Kidney glomerular epithelial cell (primary cell): ENCODE measurements at places on chromosomes 5 and 9.

GRCh38 chr5:69492923-69493395 is 369 bp downstream of the OCLN start:
- no peak for DNase-seq

GRCh38 chr5:115440782-115441451 is 103.7 kb downstream of the FEM1C start:
- no peak for DNase-seq

DNA sequence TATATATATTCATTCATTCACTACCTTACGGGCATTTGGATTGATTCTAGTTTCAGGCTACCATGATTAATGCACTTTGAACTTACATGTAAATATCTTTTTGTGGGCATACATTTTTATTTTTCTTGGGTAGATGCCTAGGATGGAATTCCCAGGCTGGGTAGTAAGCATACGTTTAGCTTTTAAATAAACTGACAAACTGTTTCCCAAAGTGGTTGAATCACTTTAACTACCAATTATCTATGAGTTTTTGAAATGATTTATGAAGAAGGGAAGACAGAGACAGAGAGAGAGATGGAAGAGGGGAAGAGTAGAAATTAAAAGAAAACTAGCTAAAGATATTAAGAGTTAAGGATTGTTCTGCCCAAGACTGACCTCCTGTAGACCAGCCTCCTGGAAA is 612.6 kb downstream of the PSAT1 start:
- DNase-seq: no peak

GRCh38 chr5:141732417-141732816 is 50.4 kb upstream of the ARAP3 start:
- DNase-seq: no peak

- DNase-seq: no peak
Measured at GRCh38 chr9:109918339-109919163, 138.6 kb downstream of the PALM2AKAP2 start.

DNA sequence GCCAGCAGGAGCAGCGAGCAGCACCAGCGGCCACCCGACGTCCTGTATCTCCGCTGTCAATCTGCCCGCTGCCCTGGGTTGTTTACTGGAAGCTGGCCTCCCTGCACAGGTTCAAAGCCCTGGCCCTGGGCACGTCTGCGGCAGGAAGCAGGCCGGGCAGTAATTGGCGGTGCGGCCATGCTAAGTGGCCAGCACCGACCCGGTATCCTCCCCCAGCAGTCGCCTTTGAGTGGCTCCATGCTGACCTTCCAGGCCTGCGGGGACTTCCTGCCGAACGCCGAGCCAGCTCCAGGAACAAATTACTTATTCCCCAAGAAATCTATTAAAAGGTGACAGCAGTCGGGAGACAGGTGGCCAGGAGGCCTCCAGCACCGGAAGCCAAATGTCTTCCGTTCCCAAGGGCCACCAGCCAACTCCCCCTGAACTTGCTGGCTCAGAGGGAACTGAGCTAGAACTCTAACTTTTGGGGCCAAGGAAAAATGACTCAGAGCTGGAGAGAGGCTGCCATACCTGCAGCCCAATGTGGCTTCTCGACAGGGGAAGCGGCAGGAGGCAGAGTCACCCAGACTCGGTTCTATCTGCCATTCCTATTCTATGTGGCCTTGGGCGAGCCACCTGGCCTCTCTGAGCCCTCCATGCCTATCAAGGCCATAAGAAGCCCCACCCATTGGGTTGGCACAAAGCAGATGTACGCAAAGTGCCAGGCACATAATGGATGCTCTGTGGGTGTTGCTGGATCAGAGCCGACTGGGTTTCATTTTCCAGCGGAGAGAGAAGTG is 13.7 kb upstream of the PSMB7 start:
- no peak for DNase-seq

DNA sequence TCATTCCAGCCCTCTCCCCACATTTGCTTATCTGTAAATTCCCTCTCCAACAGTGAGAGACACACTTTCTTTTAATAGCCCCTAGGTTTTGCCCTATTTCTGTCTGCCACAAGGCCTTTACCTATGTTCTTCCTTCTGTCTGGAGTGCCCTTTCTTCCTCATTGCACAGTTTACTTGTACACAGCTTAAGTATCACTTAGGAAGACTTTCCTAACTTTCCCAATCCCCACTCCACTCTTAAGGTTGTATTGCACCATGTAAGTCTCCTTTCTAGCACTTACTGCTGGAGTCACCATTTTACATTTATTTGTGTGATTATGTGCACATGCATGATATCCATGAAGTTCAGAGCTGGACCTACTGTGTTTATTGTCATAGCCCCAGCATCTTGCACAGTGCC is 10.8 kb upstream of the CKMT2 start:
- DNase-seq: no peak

DNA sequence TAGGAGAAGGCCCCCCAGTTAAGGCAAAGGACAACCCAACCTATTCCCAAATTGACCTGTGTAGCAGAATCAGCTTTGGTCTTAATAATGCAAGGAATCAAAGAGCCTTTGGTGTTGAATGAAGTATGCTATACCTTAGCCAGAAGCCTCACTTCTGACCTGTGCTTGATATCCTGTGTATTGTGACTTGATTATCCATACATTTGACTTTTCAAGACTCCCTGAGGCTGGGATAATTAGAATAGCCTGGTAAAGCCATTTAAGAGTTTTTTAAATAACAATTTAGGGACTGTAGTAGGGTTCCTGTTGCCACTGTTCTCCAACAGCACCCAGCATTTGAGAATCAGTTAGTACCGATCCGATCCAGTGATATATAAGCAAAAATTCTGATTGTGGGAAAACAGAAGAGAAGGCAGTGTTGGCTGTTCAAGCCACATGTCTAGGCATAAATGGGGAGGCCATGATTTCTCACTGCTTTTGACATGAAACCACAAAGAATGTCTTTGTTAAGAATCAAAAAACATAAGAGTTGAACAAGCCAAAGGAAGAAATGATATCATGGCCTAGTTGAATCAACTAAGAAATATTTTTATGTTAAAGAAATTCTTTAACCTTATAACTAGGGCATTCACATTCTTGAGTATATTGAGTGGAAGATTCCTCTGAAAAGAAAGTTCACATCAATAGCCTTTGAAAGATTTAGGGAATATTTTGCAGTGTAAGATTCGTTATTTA is 98.9 kb downstream of the F2RL2 start:
- no peak for DNase-seq

GRCh38 chr5:150070821-150071220 is 15.5 kb downstream of the CSF1R start:
- DNase-seq: no peak

- DNase-seq: no peak
Measured at GRCh38 chr5:177445917-177446199, 756 bp upstream of the PRR7 start.

GRCh38 chr9:112403614-112404201 is 23.8 kb downstream of the HSDL2 start:
- no peak for DNase-seq

GRCh38 chr9:115988701-115989100 is 164.9 kb upstream of the PAPPA start:
- DNase-seq: no peak
